ENCODE measurements at places on chromosomes 2 and 18.

DNA sequence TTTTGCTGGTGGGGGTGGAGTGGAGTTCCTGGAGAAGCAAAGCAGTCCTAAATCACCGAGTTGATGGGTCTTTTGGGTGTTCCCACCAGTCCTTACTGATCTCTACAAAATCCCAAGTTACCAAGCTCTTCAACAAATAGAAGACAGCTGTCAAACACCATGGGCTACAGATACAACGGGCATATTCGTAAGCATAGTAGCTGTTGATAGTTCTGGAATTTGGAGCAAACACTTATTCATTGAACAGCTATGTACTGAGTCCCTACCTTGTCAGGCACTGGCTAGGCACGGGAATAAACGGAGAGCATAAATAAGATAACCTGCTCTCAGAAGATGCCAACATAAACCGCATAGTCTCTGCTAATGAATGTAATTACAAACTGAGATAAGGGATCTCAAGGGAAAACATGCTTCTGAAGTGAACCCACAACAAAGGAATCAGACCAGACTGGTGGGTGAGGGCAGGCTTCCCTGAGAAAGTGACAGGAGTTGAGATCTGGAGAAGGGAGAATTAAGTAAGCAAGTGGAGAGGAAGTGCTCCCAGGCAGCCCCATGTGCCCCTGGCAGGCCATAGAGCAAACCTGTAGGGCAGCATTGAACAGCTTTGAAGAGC is 947 bp upstream of the ANKRD44 start:
- no peak for DNase-seq

DNA sequence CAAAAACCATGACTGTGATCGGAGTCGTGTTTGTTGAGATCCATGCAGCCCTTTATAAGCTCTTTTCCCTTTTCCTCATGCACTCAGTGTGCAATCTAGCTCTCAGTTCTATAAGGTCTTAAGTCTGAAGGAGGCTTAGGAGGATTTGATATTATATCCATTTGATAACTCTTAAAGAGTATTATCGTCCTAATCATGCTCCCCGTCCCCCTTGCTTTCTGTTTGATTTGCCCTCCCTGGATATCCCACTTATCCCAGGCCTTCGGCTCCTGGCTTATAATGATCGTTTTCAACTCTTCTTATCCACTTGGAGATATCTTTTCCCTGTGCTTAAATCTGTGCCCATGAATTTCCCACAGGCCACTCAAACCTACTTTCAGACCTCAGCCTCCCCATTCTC is 1917.7 kb upstream of the PIK3C3 start:
- DNase-seq: no peak

- peak; percentile 10 for DNase-seq
Observed at GRCh38 chr2:230582851-230583283, 129.8 kb upstream of the CAB39 start.

DNA sequence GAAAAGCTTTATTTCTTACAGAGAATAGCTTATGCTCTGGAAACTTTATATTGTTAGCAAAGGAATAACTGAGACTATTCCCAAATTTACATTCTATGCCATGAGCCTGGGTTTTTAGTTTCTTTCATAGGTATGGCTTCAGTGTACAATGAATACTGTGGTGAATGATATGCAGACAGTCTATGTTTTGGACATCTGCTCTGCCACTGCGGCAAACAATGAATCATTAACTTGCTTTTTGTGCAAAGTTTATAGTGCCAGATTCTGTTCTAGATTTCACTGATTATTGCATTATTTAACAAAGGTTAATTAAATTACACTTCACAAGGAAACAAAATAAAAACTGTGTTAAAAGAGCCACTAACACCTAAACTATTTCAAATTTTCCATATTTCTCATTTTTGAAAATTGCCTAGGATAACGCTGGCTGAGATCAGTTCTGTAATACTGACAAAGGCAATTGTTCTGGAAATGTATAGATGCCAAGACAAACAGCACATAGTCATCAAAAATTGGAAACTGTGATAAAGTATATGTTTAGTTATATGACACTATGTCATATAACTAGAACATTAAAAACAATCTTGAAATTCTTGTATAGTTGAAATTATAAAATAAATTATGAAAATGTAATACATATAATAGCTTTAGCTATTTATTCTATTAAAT is 74.7 kb downstream of the ITSN2 start:
- DNase-seq: no peak

GRCh38 chr2:122651236-122651635 is 895.8 kb downstream of the TSN start:
- DNase-seq: no peak

DNA sequence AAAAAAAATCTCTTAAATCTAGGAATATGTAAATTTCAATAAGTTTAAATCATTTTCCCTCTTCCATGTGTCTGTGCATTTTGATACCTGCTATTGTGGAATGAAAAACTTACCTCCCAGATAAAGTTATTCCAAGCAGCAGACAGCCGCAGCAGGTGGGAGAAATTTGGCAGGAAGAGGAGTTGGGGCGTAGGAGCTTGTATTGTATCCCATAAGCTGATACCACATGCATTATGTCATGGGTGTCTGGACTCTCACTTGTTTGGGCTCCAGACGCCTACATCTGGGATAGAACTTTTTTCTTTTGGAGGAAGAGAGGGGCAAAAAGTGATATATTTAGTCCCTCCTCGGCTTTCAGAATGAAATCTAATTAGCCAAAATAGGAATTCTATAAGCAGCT is 59.3 kb upstream of the TCF4 start:
- no peak for DNase-seq

DNA sequence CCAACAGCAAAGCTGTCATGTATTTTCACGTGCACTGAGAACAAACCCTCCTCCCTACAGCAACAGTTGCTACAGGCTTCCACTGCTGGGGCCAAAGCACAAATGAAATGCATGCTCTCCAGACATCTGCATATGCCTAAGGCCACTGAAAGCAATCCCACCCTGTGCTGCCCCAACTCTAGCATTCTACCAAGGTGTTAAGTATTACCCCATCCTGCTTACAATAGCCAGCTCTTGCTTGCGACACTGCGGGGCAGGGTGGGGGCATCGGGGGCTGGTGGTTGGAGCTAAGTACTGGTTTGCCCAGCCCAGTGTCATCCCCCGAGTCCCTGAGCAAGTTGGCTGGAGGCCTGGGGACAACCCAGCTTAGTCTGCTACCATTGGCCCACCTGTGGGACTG is 742.5 kb downstream of the TDRD15 start:
- DNase-seq: no peak

DNA sequence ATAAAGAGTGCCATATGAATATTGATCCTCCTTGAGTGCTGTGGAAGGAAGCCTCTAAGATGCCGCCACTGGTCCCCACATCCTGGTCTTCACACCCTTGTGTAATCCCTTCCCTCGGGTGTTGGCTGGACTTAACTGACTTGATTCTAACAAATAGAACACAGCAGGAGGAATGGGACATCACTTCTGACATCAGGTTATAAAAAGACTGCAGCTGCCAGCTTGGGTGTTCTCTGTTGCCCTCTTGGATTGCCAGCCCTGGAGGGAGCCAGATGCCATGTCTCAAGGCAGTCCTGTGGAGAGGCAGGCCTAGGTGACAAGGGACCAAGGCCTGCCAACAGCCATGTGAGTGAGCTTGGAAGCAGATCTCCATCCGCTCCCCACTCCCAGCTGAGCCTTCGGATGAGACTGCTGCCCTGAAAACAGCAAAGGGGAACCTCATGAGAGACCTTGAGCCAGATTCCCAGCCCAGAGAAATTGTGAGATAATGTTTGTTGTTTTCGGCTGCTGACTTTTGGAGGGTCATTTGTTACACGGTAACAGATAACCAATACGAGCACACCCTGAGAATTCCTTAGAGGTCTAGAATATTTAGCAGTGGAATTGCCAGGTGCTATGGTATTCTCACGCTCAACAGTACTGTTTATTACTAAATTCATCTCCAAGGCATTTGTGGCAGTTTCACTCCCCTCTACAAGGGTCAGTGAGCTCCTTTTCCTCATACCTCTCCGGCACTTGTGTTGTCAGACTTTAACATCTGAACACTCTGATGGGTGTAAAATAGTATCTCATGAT is 32.5 kb downstream of the HPCAL1 start:
- DNase-seq: no peak

DNA sequence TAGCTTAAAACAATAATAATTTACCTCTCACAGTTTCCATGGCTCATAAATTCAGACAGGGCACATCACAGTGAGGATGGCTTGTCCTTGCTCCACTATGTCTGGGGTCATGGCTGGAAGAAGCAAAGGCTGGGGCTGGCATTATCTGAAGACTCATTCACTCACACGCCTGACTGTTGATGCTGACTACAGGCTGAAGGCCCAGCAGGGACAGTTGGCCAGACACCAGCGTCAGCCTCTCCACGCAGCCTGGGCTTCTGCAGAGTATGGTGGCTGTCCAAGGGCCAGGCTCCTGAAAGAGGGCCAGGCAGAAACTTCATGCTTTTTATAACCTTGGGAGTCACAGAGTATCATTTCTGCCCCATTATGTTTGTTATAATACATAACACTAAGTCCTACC is 33.4 kb downstream of the YPEL5 start:
- DNase-seq: no peak

- no peak for DNase-seq
Observed at GRCh38 chr2:178767094-178768060, 39.8 kb downstream of the TTN start.

DNA sequence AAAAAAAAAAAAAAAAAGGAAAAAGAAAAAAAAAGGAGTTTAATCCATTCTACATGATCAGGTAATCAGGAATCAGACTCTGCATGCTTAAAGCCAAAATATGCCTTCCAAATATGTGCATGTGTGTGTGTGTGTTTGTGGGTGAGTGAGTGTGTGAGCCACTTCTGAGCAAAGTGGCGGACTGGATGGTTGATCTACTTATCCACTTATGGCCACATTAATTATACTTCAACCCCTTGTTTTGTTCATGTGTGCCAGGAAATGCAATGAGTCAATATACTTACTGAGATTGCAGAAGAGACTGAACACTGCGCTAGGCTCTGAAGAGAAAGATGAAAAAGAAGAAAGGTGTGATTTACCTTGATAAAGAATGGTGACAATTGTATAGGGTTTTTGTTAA is 586.5 kb upstream of the NXPH2 start:
- no peak for DNase-seq

- no peak for DNase-seq
Observed at GRCh38 chr2:67210430-67210829, 186.7 kb upstream of the ETAA1 start.

- no peak for DNase-seq
Observed at GRCh38 chr2:142918624-142919023, 41.2 kb downstream of the KYNU start.

GRCh38 chr2:168907940-168908662 is 7.0 kb downstream of the G6PC2 start:
- no peak for DNase-seq

DNA sequence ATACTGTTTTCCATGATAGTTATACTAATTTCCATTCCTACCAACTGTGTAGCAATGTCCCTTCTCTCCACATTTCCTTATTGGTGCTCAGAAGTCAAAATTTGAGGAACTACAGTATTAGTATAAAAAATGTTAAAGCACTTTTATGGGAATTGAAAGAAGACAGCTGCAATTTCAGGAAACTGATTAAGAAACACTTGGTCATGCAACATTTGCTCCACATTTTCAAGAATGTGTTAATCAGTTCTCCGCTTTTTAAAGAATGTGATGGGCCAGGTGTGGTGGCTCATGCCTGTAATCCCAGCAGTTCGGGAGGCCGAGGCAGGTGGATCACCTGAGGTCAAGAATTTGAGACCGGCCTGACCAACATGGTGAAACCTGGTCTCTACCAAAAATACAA is 33.6 kb upstream of the MGAT4A start:
- no peak for DNase-seq

DNA sequence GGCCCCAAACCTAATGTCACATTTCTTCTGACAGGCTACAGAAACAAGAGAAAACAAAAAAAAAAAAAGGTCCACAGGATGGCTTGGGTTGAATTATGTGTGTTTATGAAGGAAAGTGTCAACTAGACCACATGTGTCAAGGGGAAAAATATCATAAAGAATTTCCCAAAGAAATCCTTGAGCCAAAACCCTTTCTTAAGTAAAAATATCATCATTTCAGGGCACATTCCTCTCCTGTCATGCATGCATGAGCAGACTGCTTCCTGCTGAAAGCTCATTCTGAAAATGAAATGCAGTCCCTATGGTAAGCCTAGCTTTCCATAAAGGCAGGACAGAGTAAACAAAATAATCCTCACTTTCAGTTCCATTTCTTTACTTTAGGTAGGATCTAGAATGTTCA is 85.7 kb upstream of the RBBP8 start:
- peak; percentile 11 for DNase-seq

DNA sequence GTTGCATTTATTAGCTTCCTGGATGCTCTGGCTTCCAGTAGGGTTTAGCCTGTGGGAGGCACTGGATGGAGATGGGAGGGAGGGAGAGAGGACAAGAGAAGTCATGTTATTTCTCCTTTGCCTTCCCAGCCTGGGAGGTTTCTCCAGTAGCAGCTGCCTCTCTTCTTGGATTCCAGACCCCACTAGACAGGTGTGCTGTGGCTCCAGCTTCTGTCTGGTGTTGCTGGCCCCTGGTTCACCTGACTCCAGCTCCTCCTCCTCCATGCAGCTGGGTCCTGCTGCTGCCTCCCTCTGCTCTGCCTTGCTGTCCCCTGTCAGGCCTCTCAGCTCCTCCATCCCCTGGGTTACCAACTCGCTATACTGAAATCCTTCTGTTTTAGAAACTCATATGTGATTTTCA is 188.9 kb upstream of the TNP1 start:
- no peak for DNase-seq

DNA sequence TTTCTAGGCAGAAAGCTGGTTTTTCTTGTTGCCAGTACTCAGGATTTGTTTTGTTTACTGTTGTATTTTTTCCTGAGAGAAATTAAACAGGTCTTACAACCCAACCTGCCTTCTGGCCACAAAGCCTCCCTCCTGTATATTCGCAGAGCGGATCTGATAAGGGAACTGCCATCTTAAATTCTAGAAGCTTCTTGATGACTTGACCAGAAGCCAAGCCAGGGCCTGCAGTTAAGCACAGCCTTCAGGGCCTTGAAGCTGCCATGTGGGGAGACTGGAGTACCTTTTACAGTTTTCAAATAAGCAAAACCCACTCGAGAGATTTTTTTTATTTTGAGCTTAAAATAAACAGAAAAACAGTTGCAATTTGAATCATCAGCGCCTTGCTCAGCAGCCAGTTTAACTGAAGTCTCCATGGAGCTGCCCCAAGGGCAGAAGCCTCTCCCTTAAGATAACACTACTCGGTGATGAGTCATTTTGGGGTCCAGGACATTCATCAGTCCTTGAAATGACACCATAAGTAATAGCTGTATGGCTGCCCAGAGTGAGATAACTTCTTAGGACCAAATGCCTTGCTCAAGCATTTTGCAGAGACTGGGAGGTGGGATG is 51.5 kb upstream of the PHLPP1 start:
- peak; percentile 21 for DNase-seq

- no peak for DNase-seq
Observed at GRCh38 chr2:30245364-30245763, 14.0 kb downstream of the LBH start.

DNA sequence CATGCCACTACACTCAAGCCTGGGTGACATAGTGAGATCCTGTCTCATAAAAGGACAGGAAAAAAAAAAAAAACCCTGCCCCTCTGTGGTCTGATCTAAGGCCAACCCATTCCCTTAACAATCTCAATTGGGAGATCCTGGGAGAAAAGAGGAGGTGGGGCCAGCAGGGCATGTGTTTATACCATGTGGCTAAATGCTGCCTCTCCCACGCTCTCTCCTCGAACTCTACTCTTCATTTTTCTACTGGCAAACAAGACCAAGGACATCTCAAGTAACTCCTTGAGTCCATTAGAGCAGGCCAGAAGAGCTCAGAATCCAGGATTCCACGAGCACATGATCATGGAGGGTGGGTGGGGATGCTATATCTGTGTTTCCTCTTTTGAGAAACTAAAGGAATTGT is 16.7 kb upstream of the NEDD4L start:
- no peak for DNase-seq

- DNase-seq: no peak
Observed at GRCh38 chr2:65388051-65388531, 44.3 kb downstream of the SPRED2 start.
